ENCODE measurements at places on chromosomes 12 and 14.
A peak's percentile ranks its signal among the peaks of the same experiment; 100 is the strongest.

DNA sequence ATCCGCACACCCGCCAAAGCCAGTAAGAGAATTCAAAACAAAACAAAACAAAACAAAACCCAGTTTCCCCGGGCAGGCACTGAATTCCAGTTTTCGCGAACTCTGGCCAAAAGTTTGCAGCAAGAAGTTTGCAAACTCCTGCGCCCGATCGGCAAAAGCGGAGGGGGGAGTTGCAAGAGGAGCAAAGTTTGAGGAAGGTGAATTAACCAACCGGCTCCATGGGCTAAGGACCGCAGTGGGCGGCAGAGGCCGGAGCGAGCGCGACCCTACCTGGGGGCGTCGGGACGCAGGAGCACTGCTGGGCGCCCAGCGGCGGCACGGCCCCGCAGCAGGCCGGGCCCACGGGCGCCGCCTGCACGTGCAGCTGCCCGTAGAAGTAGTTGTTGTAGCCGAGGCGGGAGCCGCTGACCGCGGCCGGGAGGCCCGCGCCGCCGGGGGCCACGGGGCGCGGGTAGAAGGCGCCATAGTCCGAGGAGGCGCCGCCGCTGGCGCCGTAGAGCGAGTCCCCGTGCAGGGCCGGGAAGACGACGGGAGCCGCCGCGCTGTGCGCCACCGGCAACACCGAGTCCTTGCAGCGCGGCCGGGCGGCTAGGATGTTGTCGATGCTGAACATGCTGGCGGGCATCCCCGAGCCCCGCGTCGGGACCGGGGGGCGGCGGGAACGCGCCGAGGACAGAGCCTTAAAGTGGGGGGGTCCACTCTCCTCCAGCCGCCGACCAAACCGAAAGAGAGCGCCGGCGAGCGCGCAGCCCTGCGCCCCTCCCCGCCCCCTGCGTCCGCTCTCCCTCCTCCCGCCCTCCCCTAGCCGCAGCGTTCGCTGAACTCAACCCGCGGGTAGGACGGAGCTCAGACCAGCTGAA, at the start of gene GSC:
Gene GSC, minus strand, starts transcription at position 723 of the 860 bp plus-strand sequence. Its CDS starts 98 bp downstream, at position 625.
- no peak for DNase-seq

- peak; percentile 3 for DNase-seq
Observed at GRCh38 chr12:31317471-31318395, 8.2 kb downstream of the SINHCAF start.

DNA sequence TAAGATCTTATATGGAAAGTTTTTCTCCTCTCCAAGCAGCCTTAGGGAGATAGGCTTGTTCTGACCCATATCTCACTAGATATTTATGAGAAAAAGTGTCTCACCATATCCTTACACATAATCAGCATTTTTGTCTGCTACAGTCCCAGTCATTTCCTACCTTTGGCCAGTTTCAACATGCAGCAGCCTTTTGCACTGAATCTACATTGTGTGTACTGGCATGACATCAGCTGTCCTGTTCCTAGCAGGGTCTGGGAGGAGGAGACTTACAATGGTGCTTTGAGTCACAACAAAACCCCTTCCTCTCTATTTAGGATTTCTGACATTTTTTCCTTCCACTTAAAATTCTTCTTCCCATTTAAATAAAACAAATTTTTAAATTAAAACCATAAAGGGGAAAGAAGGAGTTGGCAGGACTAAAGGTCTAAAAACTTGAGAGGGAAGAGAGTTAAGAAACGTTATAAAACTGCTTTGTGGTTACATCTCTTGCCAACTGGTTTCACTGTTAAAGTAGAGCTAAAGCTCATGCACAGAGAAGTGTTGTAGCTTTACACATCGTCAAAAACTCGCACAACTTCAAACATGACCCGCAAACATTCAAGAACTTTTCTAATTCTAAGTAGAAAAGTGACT, 53.3 kb upstream of the CERS5 start:
- no peak for DNase-seq

DNA sequence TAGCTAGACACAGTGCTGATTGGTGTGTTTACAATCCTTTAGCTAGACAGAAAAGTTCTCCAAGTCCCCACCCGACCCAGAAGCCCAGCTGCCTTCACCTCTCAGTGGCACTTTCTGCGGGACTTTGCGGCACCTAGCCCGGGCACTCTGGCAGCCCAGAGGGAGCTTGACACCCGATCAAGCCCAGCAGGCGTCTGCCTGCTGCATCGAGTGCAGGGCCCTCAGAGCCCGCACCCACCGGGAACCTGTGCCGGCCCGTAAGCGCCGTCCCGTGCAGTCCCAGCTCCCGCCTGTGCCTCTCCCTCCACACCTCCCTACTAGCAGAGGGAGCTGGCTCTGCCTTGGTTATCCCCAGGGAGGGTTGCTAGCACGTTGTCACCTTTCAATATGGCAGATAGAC, 631.0 kb upstream of the STXBP6 start:
- DNase-seq = no peak

DNA sequence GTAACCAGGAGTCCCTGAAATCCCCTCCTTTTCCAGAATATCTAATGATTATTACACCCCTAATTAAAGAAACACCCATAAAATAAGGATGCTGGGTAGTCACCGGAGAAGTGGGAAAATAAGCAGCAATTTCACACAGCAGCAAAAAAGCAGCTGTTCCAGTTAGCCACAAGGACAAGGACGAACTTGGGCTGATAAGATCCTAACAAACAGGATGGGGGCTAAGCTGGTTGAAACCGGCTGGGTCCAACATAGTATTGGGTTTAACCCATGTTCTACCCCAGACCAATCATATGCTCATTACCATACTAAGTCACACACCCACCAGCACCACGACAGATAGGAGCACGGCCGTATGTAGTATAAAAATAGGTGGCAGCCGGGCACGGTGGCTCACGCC, 100.7 kb downstream of the RPL10L start:
- no peak for DNase-seq

DNA sequence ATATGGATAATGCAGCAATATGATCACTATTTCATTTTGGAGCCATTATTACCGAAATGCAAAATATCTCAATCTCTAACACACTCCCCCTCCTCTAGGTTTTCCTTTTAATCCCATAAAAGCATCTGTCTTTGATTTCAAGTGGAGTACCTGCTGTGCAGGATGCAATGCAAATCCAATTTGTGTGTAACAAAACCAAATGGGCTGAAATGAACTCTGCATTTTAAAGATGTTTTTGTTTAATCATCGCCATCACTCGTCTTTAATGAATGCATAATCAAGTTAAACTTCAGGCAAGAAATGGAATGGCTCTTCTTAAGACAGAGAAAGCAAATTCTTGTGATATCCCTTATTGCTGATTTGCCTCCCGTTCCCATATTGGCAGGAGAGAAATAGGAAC, 114.3 kb downstream of the SLC15A5 start:
- DNase-seq = no peak

DNA sequence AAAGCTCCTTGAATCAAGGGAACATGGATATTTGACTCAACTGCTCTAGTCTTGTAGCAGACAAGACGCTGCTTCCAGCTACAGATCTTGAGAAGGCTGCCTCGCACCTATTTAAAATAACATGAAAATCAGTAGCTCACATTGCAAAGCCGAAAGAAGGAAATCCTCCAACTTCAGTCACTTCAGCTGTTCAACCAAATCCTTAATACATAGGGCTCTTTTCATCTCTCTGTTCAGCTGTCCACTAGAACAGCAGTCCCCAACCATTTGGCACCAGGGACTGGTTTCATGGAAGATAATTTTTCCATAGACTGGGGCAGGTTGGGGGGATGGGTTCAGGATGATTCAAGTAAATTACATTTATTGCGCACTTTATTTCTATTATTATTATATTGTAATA, 1116.0 kb upstream of the TMEM132C start:
- no peak for DNase-seq

- no peak for DNase-seq
Observed at GRCh38 chr14:57921377-57921776, 55.5 kb upstream of the SLC35F4 start.

DNA sequence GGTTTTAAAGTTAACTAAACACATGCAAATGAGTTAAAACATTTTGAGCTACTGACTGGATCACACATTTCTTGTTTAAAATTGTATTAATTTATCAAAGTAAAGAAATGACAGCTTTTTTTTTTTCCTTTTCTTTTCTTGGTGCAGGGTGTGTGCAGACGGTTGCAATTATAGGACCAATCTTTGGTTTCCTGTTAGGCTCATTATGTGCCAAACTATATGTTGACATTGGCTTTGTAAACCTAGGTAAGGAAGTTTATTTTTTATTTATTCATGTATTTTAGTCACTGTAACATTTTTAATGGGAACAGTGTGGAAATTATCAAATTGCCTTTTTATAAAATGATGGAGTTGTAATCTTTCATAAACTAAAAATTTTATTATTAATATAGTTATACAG, 21.9 kb downstream of the SLCO1C1 start:
- no peak for DNase-seq

All from hippocampal formation (tissue), 2 donors.